ENCODE measurements at places on chromosomes 4 and X.

DNA sequence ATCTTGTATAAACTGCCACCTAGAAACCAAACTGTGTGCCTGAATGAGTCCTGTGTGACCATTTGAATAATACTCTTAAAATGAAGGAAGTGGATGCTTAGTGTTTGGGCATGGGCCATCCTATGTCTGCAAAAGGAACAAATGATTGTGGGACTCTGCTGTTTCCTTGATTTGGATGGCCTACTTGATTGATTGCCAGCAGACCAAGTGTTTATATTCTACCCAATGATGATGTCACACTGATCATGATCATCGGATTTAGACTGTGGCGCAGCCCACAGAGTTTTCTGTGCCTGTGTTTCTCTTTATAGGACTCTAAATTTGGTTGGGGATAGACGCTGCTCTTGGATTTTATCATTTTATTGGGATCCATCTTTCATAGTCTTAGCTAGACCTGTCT is 4.4 kb downstream of the SEPTIN11 start:
- DNase-seq: no peak
- H3K36me3 ChIP-seq: no peaks in the 10 kb centered on the region
- peaks cover 6% of the 10 kb centered on the region for H3K4me1 ChIP-seq
- no peak overlapping the region for H3K4me3 ChIP-seq

DNA sequence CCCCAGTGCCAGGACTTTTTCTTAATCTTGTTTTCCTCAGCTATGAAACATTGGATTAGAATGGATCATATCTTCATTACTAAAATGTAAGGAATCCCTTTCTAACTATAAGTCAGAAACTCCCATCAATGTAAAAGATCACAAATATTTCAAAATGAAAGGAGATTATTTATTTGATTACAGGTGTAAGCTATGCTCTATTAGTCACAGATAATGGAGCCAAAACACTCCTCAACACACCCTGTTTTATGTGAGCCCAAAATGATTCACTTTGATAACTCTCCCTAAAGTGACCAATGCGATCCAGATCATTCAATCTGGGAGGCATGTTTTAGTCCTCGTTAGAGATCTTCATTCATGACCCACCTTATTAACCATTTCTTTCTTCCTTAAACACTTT is 566.7 kb upstream of the TENM3 start:
- no peak overlapping the region for H3K27ac ChIP-seq
- no peaks in the 10 kb centered on the region for H3K4me1 ChIP-seq
- no peak overlapping the region for H3K4me3 ChIP-seq
- H3K36me3 ChIP-seq: no peaks in the 10 kb centered on the region
- H3K27me3 ChIP-seq: no peaks in the 10 kb centered on the region
- no peak for DNase-seq

GRCh38 chr4:41745292-41746024 is 3.1 kb downstream of the PHOX2B start:
- H3K36me3 ChIP-seq: no peaks in the 10 kb centered on the region
- H3K27ac ChIP-seq: no peak overlapping the region
- peaks cover 11% of the 10 kb centered on the region for H3K27me3 ChIP-seq
- H3K4me1 ChIP-seq: no peaks in the 10 kb centered on the region
- DNase-seq: no peak

DNA sequence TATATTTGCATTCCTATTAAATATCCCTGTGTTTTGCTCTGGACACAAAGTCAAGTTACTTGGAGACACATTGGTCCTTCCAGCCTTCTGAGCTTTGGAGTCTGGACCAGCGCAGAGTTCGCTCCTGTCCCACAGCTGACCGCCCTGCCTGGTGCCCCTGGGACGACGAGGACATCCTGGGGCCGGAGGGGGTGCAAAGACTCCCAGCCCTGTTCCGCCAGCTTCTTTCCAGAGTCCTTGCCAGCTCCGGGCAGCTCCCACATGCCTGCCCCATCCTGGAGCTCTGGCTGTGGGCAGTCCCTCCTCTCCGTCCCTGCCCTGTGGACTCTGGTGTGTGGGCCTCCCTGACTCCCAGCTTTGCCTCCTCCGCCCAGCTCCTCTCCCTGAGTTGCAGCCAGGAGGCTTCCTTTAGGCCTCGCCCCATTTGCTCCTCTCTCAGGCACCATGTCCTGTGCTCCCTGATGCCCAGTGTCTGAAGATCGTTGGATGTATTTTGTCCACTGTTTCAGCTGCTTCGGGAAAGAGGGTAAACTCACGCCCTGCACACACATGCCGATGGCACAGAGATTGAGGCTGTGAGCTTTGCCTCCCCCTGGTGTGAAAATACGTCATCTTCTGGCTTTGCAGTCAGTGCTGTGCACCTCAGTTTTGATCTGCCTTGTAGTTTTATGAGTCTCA is 4.9 kb upstream of the PCGF3 start:
- H3K4me3 ChIP-seq: no peak overlapping the region
- peaks cover 7% of the 10 kb centered on the region for H3K4me1 ChIP-seq
- DNase-seq: no peak
- H3K36me3 ChIP-seq: no peaks in the 10 kb centered on the region
- H3K27me3 ChIP-seq: no peaks in the 10 kb centered on the region

DNA sequence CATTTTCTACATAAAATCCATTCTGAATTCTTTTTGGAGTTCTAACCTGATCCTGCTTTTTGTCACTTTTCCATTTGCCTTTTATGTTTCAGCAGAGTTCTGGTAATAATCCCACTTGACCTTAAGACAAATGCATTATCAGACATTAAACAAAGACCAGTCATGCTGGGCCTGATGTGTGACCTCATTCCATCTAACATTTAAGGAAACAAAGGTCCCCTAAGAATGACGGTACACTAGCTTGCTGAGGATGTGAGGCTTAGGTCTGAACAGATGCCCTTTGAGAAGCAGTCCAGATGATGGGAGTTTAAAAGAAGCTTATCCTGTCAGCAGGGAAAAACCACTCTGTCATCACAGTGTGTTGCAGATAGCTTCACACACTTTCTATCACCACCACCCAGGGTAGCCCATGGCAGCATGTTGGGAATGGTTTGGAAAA is 38.1 kb upstream of the PDE5A start:
- DNase-seq: no peak
- no peak overlapping the region for H3K27ac ChIP-seq
- no peaks in the 10 kb centered on the region for H3K36me3 ChIP-seq

DNA sequence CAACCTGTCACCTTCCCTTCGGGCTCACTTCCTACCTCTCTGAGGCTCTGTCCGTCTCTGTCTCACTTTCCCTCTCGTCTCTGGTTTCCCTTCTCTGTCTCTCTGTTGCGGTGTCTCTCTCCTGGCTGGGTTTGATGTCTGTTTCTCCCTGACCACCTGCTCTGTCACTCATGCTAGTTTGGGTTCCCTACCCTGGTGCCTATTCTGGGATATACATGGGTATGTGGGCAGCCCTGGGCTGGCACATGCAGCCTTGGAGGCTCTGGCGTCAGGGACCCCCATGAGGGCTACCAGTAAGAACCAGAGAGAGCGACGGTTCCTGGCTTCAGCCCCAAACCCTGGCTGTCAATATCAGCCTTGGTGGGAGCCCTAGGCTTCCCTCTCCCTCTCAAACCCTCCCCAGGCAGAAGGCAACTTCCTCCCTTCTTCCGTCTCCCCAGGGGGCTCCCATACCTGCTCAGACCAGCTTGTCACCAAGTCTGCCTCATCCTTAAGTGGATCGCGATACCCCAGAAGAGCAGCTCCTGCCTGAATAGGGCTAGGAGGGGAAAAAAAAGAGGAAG is 314 bp downstream of the DNASE1L1 start:
- H3K27ac ChIP-seq: peak overlapping the region; percentile 24
- H3K4me1 ChIP-seq: peaks cover 9% of the 10 kb centered on the region
- no peak for DNase-seq
- no peaks in the 10 kb centered on the region for H3K27me3 ChIP-seq

DNA sequence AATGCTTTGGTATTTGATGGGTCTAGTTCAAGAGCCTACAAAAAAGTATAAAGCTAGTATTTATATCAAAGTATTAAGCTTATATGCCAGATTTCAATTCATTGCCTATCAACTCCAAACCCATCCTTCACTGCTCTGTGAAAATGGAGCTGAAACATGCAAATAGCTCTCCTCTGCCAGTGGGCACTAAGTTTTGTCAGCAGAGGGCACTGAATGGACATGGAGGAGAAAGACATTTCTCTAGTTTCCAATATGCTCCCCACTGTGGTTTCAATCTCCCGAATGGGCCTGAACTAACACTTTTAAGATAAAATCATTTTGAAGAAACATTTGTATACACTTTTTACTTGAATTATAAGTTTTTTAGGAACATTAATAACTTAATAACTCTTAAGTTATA is 12.4 kb downstream of the PPID start:
- H3K4me3 ChIP-seq: no peak overlapping the region
- no peaks in the 10 kb centered on the region for H3K4me1 ChIP-seq
- no peak for DNase-seq
- peaks cover 22% of the 10 kb centered on the region for H3K36me3 ChIP-seq
- no peaks in the 10 kb centered on the region for H3K27me3 ChIP-seq

DNA sequence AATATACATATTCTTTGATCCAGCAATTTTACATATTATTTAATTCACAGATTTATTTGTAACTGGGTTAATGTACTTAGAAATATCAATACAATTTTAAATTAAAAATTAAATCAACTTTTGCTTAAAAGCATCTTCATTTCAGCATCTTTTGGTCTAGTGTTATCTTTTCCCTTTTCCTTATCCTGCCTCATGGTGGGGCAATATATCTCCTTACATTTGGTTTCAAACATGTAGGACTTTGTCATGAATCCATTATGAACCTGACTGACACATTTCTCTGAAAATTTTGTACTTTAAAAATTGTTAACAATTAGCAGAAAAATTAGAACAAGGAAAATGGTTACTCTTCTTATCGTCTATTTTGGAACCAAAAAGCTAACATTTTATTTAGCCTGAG is 42.8 kb upstream of the ANK2 start:
- no peaks in the 10 kb centered on the region for H3K4me1 ChIP-seq
- no peaks in the 10 kb centered on the region for H3K36me3 ChIP-seq
- no peak overlapping the region for H3K27ac ChIP-seq
- no peak overlapping the region for H3K4me3 ChIP-seq
- H3K27me3 ChIP-seq: no peaks in the 10 kb centered on the region
- no peak for DNase-seq

- H3K27ac ChIP-seq: no peak overlapping the region
- no peaks in the 10 kb centered on the region for H3K27me3 ChIP-seq
- H3K4me3 ChIP-seq: no peak overlapping the region
- DNase-seq: no peak
- no peaks in the 10 kb centered on the region for H3K36me3 ChIP-seq
Measured at GRCh38 chr4:77220828-77221613, 64.0 kb downstream of the CCNG2 start.
